Activated CD8-positive, alpha-beta memory T cell treated with anti-CD3 and anti-CD28 coated beads for 36 hours (primary cell): ENCODE measurements at places on chromosomes 7 and 10. TPM values are rescaled to one million over a fixed set of nuclear protein-coding genes. Genes with fewer than 3 reads are reported as not detected.

The ITPRID1 gene
- total RNA-seq, result not detected

The PNLIPRP2 gene
- total RNA-seq, result not detected

The NFKB2 gene
- 279 TPM for total RNA-seq

The HPS1 gene
- 47.8 TPM for total RNA-seq

The ANKRD61 gene
- not detected for total RNA-seq

The ARMC3 gene
- total RNA-seq, result not detected

The DOCK1 gene
- total RNA-seq, result 0.17 TPM

The NME8 gene
- not detected for total RNA-seq

The ABHD11 gene
- 26.6 TPM for total RNA-seq

The CYP3A7 gene
- total RNA-seq, result not detected

The LIPM gene
- total RNA-seq, result not detected

The ADAMTS14 gene
- 0.04 TPM for total RNA-seq

The ALDH18A1 gene
- 109 TPM for total RNA-seq
